RPMI7951 (cell line): ENCODE measurements at places on chromosomes 4 and X. TPM values are rescaled to one million over a fixed set of nuclear protein-coding genes. Genes with fewer than 3 reads are reported as not detected.
A peak's percentile ranks its signal among the peaks of the same experiment; 100 is the strongest.

DNA sequence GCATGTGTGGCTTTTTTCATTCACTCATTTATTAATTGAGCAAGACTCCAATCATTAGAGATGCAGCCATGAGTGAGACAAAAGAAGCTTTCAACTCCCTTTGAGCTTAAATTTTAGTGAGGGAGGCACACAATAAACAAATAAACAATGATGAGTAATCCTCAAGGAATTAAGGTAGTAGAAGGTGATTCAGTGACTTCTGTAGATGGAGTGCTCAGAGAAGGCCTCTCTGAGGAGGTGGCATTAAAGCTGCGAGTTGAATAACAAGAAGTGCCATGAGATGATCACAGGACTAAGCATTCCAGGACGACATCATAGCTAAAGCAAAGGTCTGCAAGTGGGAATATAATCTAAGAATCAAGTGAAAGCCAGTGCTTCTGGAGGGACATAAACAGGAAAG is 77.6 kb downstream of the NWD2 start:
- no peak for DNase-seq

GRCh38 chr4:106323119-106323518 is 6.8 kb downstream of the AIMP1 start:
- DNase-seq = no peak

GRCh38 chrX:115226929-115227328 is 7.0 kb downstream of the LRCH2 start:
- peak; percentile 1 for DNase-seq

DNA sequence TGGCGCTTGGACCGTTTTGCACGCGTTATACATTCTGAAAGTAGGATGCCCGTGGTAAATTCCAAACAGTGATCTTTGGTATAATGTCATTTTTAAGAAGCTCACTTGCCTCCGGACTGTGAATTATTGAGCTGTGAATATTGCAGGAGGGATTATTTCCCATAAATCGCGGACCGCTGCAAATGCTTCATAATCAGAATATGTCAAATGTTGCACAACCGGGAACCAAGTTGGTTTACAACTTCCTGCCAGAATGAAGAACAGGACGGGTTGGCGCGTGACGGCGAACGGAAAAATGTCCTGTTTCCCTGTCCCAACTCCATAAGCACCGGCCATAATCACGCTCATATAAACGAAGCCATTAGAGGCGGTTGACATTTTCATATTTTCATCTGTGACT is 67.6 kb downstream of the SHOX start:
- no peak for DNase-seq

GIMD1 gene
- not detected in 2 replicates for total RNA-seq
